Umbilical cord (tissue), 2 donors: ENCODE measurements at places on chromosomes 16 and 17. TPM values are rescaled to one million over a fixed set of nuclear protein-coding genes. Genes with fewer than 3 reads are reported as not detected.

GRCh38 chr17:46035112-46035818 is 36.2 kb downstream of the STH start:
- no peak for DNase-seq

- no peak for DNase-seq
These were observed at the start of gene CDK3 for GRCh38 chr17:76000755-76001521. Gene CDK3, plus strand, starts transcription at chr17:76000855. Its CDS starts 571 bp downstream, at chr17:76001426.

TPSD1 gene
- not detected for total RNA-seq

- DNase-seq = no peak
These were observed 39.8 kb upstream of the GOT2 start for GRCh38 chr16:58773870-58774269.

PRR35 gene
- total RNA-seq = not detected

CA4 gene
- not detected for total RNA-seq

GRCh38 chr16:13168091-13168572 is 266.7 kb downstream of the SHISA9 start:
- DNase-seq = no peak

- no peak for DNase-seq
These were observed 437.6 kb downstream of the MAF start for GRCh38 chr16:79162977-79163376.

GRCh38 chr17:71011391-71011790 is 842.1 kb downstream of the KCNJ2 start:
- DNase-seq = no peak

GRCh38 chr16:85101956-85102630 is 10.2 kb downstream of the CIBAR2 start:
- DNase-seq = no peak

DNA sequence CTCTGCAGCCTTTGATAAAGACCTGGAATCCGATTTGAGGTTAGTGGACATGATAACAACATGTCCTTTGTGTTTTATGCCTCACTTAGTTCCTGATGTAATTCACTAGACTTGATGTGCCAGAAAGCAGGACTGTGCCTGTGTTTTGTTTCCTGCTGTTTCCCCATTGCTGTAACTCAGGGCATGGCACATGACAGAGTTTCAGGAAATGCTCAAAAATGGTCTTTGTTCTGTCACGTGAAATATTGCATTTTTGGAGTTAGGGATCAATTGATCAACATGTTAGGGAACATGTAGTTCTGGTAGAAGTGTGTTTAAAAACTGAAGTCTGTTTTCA is 32.8 kb downstream of the DHX38 start:
- no peak for DNase-seq

GRCh38 chr17:349666-350065 is 2.9 kb downstream of the RPH3AL start:
- DNase-seq = no peak

KRT31 gene
- not detected for total RNA-seq

DNA sequence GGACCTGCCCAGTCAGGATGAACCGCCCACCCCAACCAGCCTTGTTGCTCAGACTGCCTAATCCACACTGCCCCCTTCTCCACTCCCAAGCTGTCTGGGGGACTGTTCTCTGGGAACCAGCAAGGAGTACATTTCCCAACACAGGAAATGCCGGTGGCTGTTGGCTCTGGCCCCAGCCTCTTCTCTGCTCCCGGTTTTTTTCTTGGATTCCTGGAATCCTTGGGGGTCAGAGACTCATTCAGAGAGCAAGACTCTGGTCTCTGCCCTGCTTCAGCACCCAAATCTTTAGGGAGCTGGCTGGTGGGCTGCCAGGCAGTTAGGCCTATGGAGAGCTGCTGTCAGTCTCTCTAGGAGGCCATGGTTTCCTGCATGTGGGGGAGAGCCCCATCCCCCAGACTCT is 10.8 kb upstream of the MTMR4 start:
- DNase-seq = peak; percentile 83

SDK2 gene
- total RNA-seq = 0.96 TPM

GRCh38 chr17:17082878-17083277 is 40.6 kb downstream of the MPRIP start:
- DNase-seq = no peak

DNA sequence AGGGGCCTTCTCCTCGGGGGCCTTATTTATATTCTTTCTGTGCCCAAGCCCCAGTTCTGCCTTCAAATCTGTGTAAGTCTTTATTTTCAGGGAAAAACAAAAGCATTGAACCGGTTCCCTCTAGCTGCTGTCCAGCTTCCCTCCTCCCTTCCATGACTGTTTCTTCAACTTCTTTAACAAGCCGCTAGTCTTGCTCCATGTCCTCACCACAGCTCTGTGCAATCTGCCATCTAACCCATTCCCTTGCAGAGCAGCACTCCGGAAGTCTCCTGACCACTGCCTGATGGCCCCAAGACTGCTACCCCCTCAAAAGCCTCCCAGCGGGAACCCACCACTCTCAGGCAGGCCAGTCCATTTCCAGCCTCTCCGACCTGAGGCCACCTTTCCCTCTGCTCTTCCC is 16.9 kb downstream of the EMC8 start:
- no peak for DNase-seq

GRCh38 chr17:39820541-39820940 is 43.6 kb downstream of the IKZF3 start:
- no peak for DNase-seq

DNA sequence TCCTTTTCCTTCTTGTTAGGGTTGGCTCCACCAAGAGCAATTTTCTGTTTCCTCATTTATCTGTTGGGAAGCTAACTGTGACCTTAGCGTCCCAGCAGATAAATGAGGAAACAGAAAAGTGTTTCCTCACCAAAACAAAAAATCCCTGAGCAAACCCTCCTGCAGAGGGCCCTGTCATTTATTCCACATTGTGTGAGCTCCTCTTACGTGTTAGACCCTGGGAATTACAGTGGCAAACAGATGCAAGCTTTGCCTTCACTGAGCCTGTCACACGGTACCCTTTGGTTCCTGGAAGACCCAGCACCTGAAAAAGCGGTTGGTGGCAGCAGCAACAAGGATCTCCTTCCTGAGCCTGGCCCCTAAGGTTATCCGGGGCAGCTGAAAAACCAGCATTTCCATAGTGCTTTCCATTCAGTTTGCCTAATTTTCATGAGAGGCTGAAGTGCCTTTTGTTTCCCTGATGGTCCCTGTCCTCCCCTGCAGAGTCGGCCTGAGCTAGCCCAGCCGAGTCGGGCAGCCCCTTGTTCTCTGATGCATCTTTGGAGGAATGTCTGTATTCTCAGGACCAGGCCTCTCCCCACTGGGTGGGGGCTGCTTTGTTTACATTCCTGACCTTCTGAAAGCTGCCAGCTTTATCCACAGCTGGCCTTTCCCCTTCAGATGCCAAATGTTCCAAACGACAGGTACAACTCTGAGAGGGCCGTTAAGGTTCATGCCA is 34.7 kb downstream of the YPEL2 start:
- peak; percentile 27 for DNase-seq

GRCh38 chr17:64399071-64399766 is 8.6 kb upstream of the PECAM1 start:
- no peak for DNase-seq

DNA sequence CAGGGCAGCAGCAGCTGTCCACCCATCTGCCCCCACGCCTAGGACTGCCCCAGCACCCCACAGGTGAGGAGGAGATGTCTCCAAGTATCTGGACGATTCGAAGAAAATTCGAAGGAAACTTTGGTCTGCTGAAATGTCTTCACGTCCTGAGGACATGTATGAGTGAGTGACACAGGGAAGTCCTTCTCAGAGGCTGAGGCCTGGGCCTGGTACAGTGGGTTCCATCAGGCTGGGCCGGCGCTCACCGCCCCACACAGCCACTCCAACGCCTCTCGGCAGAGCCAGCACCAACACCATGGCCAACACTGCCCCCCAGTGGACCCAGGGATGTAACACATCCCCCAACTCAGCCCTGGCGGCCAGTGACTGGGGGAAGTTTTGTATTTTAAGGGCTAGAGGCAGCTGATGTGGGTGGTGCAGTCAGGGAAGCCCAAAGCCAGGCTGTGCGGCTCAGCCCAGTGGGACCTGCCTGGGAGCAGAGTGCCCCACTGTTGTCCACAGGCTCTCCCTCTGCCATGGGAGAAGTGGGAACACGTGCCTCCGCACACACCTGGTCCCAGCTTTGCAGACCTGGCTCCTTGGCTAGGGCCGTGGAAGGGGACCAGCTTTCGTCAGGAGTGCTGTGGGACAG is 55.8 kb upstream of the FASN start:
- peak; percentile 75 for DNase-seq

GRCh38 chr17:66769911-66770310 is 65.0 kb upstream of the CACNG5 start:
- no peak for DNase-seq

GRCh38 chr16:14418795-14419225 is 211.2 kb downstream of the PARN start:
- DNase-seq = peak; percentile 76

DNA sequence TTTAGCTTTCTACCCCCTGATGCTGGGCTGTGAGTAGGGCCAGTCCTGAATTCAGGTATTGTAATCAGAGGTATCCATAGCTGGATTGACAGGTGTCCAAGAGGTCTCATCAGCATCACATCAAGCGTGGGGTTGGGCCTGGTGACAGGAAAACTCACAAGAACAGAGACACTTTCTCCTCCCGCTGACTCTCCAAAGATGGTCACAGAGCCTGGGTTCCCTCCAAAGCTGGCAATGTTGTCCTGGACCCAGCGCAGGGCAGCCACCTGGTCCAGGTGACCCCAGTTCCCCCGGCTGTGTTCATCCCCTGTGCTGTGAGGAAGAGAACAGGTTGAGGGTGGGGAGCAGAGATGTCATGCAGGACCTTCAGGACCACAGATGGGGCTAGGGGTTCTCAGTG is 11.7 kb downstream of the CES1 start:
- DNase-seq = no peak

DNA sequence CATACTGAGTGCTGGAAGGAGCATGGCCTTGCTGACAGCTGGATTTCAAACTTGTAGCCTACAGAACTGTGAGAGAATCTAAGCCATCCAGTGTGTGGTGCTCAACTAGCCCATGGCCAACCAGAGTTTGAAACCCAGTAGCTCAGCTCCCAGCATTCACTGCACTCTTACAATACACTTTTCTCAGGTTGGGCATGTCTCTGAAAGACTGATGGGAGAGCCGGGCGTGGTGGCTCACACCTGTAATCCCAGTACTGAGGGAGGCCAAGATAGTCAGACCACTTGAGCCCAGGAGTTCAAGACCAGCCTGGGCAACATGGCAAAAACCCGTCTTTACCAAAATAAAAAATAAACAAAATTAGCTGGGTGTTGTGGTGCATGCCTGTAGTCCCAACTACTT is 3.8 kb downstream of the CPNE2 start:
- no peak for DNase-seq

- DNase-seq = no peak
These were observed 80.4 kb upstream of the CLEC18A start for GRCh38 chr16:69870761-69871160.

GCGR gene
- total RNA-seq = 2.9 TPM

NOS2 gene
- not detected for total RNA-seq

DNA sequence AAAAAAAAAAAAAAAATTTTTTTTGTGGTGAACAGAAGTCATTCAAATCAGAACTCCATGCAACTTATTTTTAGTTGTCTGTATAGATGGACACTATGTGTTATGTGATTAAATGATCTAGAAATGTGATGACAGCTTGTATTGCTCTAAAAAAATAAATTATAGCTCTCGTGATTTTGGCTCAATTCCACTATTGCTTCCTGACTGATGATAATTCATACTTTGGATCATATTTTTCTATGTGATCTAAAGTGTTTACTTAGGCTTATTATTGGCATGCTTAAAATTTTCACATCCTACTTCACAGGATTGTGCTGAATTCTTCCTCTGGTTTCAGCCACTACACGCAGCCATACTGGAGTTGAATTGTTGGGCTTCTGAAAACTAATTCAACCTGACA is 76.8 kb downstream of the RPGRIP1L start:
- no peak for DNase-seq

SULT1A2 gene
- total RNA-seq = not detected

GPATCH8 gene
- 28.2 TPM for total RNA-seq

DNA sequence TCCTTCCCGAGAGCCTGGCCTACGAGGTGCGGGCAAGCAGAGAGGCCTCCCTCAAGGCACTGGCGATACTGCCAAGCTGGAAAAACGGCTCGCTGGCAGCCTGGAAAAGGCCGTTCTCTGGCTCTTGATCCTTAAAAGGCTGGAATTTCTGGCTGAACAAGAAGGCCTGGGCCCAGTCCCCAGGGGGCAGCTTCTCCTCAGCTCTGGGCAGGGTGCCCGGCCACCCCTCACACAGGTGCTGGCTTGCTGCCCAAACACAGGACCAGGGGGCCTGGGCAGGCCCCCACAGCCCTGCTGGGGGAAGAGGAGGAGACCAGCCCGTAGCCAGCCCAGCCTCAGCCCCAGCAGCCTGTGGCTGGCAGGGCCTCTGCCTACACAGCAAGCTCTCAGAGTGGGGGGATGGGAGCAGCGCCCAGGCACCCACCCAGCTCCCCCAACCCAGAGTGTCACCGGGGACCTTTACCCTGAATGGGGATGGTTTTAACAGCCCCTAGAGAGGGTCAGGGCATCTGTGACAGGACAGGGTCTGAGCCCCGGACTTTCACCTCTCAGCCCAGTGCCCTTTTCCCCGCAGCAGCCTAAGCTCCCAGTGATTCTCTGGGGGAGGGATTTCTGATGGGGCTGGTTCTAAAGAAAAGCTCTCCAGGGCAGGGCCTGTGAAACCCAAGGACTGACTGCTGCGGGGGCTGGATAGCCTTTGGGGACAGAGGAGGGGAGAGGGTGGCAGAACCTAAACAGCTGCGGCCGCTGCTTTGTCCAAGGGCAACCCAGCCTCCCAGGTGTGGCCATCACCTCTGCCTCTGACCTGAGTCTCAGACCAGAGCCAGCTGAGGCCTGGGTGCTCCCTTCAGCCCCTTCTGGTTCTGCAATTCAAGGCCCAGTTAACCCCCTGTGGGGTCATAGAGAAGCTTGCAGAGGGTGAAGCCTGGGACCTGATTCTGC is 38.6 kb upstream of the TOB1 start:
- peak; percentile 81 for DNase-seq

DNA sequence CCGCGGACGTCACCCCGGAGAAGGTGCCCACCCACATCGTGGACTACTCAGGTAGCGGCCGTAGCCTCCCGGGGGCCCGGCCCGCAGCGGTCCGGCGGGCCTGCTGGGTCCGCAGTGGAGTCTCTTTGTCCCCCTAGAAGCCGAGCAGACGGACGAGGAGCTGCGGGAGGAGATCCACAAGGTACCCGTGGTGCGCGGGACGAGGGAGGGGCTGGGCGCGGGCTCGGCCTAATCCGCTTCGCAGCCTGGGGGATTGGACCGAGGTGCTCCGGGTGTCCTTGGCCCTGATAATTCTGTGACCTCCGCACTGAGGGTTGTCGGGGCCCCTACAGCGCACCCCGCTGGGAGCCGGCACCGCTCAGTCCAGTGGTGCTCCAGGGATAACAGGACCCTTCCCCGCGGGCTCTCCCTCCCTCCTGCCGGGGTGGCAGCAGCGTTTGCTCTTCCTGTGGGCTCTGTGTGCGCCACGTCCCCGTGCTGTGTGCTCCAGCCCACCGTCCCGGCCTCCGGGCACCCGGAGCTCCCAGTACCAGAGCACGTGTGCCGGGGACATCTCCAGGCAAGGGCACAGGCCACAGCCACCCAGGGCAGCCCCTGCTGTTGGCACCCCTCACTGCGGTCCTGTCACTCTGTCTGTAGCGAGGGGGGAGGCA is 713 bp downstream of the RHOT2 start:
- DNase-seq = no peak

CD300H gene
- not detected for total RNA-seq

- no peak for DNase-seq
These were observed 1.4 kb downstream of the HSD3B7 start for GRCh38 chr16:30986129-30986991.
